ENCODE measurements at places on chromosomes 7 and 10. TPM values are rescaled to one million over a fixed set of nuclear protein-coding genes. Genes with fewer than 3 reads are reported as not detected.
A peak's percentile ranks its signal among the peaks of the same experiment; 100 is the strongest.

DNA sequence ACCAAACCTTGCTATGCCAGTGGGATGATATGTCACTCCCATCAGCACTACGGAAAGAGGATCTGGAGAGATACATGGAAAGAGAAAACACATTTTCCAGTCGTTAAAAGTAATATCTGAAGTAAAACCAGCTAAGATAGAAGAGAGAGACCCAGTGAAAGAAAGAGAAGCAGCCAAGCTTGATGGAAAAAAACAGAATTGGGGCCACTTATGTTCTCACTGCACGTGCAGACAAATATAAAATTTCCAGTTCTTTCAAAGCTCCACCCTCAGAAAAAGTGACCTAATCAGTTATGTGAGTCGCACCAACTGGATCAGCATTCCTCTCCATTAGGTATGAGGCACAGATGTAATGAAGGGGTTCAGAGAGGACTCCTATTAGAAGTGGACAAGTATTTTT, 266.1 kb downstream of the MTERF1 start:
- peak; percentile 42 for DNase-seq
- no peaks in the 10 kb centered on the region for H3K27me3 ChIP-seq
- H3K4me1 ChIP-seq = no peaks in the 10 kb centered on the region
- no peak overlapping the region for H3K27ac ChIP-seq

GRCh38 chr10:119042169-119042568, 12.7 kb downstream of the NANOS1 start:
- peaks cover 97% of the 10 kb centered on the region for H3K36me3 ChIP-seq
- no peak overlapping the region for H3K4me3 ChIP-seq

DNA sequence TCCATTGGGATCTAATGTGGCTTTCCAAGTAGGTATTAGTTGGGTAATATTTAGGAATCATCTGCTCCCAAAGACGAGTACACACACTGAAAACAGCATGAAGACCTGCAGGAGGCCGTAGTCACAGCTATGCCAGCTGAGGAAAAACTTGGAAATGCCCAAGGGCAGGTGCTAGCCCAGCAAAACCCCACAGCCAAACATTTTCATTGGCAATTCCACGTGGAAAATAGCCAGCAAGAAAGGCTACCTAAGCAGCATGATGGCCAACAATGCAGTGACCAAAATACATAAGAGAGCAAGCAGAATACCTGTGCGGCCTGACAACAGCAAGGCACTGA, 32.7 kb downstream of the DOCK4 start:
- no peak overlapping the region for H3K27ac ChIP-seq
- no peak for DNase-seq
- no peaks in the 10 kb centered on the region for H3K27me3 ChIP-seq
- H3K4me3 ChIP-seq = no peak overlapping the region

- no peak overlapping the region for H3K4me3 ChIP-seq
- no peak overlapping the region for H3K27ac ChIP-seq
- no peaks in the 10 kb centered on the region for H3K36me3 ChIP-seq
- H3K4me1 ChIP-seq = no peaks in the 10 kb centered on the region
- no peak for DNase-seq
- H3K27me3 ChIP-seq = no peaks in the 10 kb centered on the region
Measured at GRCh38 chr10:60246382-60246781, 143.3 kb downstream of the ANK3 start.

GRCh38 chr10:91194497-91195179, 25.8 kb upstream of the PCGF5 start:
- no peaks in the 10 kb centered on the region for H3K36me3 ChIP-seq
- H3K4me3 ChIP-seq = no peak overlapping the region
- no peaks in the 10 kb centered on the region for H3K27me3 ChIP-seq
- peaks cover 68% of the 10 kb centered on the region for H3K4me1 ChIP-seq
- H3K27ac ChIP-seq = peak overlapping the region; percentile 61
- DNase-seq = peak; percentile 82

DNA sequence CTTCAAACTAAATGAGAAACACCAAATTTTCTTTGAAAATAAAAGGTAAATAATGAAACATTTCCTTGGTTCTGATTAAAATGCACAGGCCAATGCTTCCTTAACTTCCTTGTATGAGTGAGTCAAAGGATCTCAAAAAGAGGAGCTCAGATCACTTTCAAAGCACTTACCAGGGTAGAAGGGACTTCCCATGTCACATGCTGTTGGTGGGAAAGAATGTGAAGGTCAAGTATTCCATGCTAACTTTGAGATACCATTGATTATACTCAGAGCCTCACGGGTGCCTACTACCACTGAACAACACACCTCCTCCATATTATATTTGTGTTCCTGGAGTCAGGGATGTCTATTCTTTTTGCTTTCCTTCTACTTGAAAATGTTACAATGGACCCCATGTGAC, 233.5 kb upstream of the KIAA1217 start:
- no peaks in the 10 kb centered on the region for H3K36me3 ChIP-seq
- no peaks in the 10 kb centered on the region for H3K4me1 ChIP-seq
- peaks cover 13% of the 10 kb centered on the region for H3K27me3 ChIP-seq
- H3K4me3 ChIP-seq = no peak overlapping the region
- no peak overlapping the region for H3K27ac ChIP-seq

GRCh38 chr7:45147858-45148652, 9.5 kb upstream of the RAMP3 start:
- H3K27ac ChIP-seq = no peak overlapping the region
- peaks cover 10% of the 10 kb centered on the region for H3K4me1 ChIP-seq
- no peak overlapping the region for H3K4me3 ChIP-seq
- DNase-seq = no peak
- peaks cover 23% of the 10 kb centered on the region for H3K27me3 ChIP-seq

- no peak for DNase-seq
- H3K4me1 ChIP-seq = no peaks in the 10 kb centered on the region
Measured at GRCh38 chr10:130044067-130045061, 66.3 kb downstream of the C10orf143 start.

DNA sequence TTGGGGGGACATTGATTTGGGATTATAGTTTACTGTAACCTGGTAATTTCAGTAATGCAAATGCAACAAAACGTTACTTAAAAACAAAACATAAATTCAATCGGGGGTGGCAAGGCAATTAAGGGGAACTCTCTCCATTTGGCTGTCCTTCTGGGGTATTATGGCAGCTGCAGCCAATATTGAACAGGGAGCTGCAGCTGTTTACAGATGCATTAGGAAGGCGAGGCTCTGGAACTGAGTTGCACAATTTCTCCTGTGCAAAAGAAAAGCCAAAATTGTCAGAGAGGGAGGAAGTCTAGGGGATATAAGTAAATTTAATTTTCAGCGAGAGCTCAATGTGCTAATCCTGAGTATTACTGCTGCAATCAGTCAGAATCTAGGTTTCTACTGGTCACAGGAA, 36.1 kb downstream of the NEUROD6 start:
- H3K27ac ChIP-seq = no peak overlapping the region
- H3K4me1 ChIP-seq = no peaks in the 10 kb centered on the region
- no peak overlapping the region for H3K4me3 ChIP-seq
- DNase-seq = no peak
- H3K27me3 ChIP-seq = no peaks in the 10 kb centered on the region

DNA sequence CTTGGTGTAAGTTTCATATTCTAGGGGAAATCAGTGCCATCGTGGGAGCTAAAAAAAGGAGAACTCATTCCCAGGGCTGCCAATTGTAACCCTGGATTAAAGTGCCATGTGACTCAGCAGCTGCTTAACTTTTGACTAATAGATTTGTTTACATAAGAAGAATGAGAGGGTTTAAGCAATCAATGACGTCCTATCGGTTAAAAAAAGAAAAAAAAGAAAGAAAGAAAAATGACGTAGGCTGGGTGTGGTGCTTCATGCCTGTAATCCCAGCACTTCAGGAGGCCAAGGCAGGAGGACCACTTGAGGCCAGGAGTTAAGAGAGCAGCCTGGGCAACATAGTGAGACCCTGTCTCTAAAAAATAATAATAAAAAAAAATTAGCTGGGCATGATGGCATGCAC, 116.2 kb upstream of the AFAP1L2 start:
- peak; percentile 84 for DNase-seq
- peaks cover 11% of the 10 kb centered on the region for H3K4me1 ChIP-seq
- H3K4me3 ChIP-seq = no peak overlapping the region
- H3K36me3 ChIP-seq = no peaks in the 10 kb centered on the region
- peak overlapping the region; percentile 39 for H3K27ac ChIP-seq
- H3K27me3 ChIP-seq = peaks cover 16% of the 10 kb centered on the region

DNA sequence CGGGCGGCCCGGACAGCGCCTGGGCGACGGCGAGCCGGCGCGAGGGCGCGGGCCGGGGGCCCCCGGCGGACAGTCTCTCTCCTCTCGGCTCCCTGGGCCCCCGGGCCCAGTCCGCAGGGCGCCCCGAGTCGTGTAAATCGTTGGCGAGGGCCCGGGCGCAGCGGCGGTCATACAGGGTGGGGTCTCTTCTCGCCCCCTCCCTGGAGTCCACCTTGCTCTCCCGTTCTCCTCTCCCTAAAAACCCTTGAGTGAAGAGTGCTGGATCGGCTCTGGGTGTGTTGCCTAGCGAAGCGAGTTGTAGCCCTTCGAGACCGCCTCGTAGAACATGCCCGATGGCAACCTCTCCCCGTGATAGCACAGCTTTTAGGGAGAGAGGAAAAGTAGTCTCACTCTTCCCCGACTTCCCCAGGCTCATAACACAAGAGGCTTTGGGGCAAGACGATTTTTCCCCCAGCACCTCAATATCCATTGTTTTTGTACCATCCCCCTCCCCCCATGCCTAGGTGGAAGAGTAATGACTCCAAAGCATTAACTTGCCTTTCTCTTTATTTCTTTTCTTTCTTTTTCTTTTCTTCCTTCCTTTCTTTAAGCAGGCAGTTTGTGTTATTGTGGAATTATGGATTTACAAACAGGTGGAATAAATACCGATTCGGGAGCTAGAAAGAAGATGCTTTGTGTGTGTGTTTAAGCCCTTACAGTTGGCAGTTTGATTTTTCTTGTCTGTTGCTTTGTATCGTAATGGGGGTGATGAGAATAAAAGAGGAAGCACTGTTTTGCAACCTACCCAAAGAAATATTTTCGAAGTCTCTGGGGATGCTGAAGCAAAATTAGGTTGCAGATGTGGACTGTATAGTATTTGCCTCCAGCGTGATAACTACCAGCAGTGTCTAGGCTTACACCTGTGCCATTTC, 822 bp downstream of the SHOC2 start:
- peak overlapping the region; percentile 82 for H3K27ac ChIP-seq
- peaks cover 55% of the 10 kb centered on the region for H3K4me1 ChIP-seq
- peak overlapping the region; percentile 84 for H3K4me3 ChIP-seq
- peak; percentile 63 for DNase-seq

DNA sequence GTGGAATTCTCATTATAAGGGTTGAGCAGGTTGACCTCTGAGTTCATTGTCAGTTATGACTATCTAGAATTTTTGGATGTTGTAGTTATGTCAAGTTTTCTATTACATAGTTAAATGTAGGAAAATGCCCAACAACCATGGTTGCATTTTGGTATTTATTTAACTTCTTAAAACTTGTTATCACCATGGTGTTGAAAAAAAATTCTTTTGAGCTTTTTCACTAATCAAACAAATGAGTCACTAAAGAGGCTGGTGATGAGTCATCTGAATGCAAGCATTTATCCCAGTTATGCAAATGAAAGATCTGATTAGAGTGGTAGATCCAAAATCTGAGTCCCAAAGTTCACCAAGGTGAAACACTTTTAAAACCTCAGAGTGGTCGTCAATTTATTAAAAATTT, 624.7 kb upstream of the IGFBP3 start:
- peaks cover 29% of the 10 kb centered on the region for H3K4me1 ChIP-seq
- DNase-seq = peak; percentile 86
- no peaks in the 10 kb centered on the region for H3K27me3 ChIP-seq

- H3K4me1 ChIP-seq = no peaks in the 10 kb centered on the region
- H3K36me3 ChIP-seq = no peaks in the 10 kb centered on the region
- H3K27ac ChIP-seq = no peak overlapping the region
- no peak overlapping the region for H3K4me3 ChIP-seq
Measured at GRCh38 chr10:100293066-100293465, 6.6 kb upstream of the BLOC1S2 start.

DNA sequence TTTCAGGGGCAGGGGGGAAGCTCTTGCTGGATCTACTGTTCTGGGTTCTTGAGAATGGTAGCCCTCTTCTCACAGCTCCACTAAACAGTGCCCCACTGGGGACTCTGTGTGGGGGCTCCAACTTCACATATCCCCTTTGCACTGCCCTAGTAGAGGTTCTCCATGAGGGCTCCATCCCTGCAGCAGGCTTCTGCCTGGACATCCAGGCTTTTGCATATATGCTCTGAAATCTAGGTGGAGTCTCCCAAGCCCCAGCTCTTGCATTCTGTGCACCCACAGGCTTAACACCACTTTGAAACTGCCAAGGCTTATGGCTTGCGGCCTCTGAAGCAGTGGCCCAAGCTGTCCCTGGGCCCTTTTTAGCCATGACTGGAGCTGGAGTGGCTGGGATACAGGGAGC, 150.7 kb downstream of the LRMDA start:
- no peak overlapping the region for H3K4me3 ChIP-seq
- no peak for DNase-seq
- no peak overlapping the region for H3K27ac ChIP-seq
- peaks cover 13% of the 10 kb centered on the region for H3K27me3 ChIP-seq
- no peaks in the 10 kb centered on the region for H3K36me3 ChIP-seq

GRCh38 chr10:50260791-50261281, 9.5 kb upstream of the ASAH2 start:
- no peaks in the 10 kb centered on the region for H3K36me3 ChIP-seq
- no peak overlapping the region for H3K27ac ChIP-seq
- no peak overlapping the region for H3K4me3 ChIP-seq
- peak; percentile 50 for DNase-seq
- H3K27me3 ChIP-seq = peaks cover 38% of the 10 kb centered on the region

GRCh38 chr7:153444641-153445040, 607.6 kb upstream of the DPP6 start:
- H3K4me1 ChIP-seq = no peaks in the 10 kb centered on the region
- no peak overlapping the region for H3K27ac ChIP-seq
- DNase-seq = no peak
- H3K4me3 ChIP-seq = no peak overlapping the region

GRCh38 chr7:136179851-136180721, 202.9 kb upstream of the MTPN start:
- DNase-seq = no peak
- no peaks in the 10 kb centered on the region for H3K4me1 ChIP-seq
- no peaks in the 10 kb centered on the region for H3K36me3 ChIP-seq

GRCh38 chr10:123755061-123755460, 88.9 kb downstream of the GPR26 start:
- no peaks in the 10 kb centered on the region for H3K36me3 ChIP-seq
- H3K4me1 ChIP-seq = no peaks in the 10 kb centered on the region
- no peak for DNase-seq
- no peak overlapping the region for H3K27ac ChIP-seq
- no peak overlapping the region for H3K4me3 ChIP-seq

The MBLAC1 gene
- polyA plus RNA-seq = 1.3 TPM

The NPC1L1 gene
- not detected for polyA plus RNA-seq

The A1CF gene
- not detected for polyA plus RNA-seq

The NUTM2B gene
- polyA plus RNA-seq = not detected

The DEPP1 gene
- polyA plus RNA-seq = 13.8 TPM

The TMEM236 gene
- not detected for polyA plus RNA-seq

The DOCK4 gene
- polyA plus RNA-seq = 2.0 TPM

The EVX1 gene
- not detected for polyA plus RNA-seq

All from GM23248 (cell line).